ENCODE measurements at places on chromosomes 6 and 20. TPM values are rescaled to one million over a fixed set of nuclear protein-coding genes. Genes with fewer than 3 reads are reported as not detected.

DNA sequence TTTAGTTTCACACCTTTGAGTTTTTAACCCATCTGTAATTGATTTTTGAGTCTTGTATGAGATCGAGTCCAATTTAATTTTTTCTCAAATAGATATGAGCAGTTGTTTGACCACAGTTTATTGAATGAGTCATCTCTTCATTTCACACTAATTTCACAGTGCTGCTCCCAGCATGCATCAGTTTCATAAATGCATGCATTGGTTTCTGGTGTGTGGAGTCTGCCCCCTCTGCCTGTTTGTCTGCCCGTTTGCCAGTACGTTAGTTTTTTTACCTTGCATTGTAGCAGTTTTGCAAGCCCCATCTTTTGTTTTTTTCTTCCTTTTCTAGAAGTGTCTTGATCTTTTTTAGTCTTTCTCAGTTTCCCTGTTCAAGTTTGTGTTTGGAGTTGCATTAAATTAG is 11.9 kb downstream of the SLX4IP start:
- no peak for DNase-seq

DNA sequence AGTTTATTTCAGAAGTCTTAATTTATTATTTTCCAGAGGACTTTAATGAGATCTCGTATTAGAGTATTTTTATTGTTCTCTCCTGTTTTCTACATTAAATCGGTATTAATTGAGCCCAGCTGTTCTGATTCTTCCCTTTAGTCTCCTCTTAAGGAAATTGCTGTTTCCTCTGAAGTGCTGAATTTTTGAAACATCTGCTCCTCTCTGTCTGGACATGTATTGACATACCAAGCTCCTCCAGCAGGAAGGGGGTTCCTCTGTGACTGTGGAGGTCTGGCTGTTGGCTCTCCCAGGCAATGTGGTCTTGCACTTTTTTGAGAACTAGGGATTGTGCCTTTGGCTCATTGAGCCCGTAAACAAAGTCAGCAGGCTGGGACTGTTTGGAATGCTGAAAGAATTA is 74.9 kb downstream of the MAP3K4 start:
- no peak for DNase-seq

The NFKBIE gene
- total RNA-seq = 3.1 TPM

The CNR1 gene
- total RNA-seq = 0.47 TPM

DNA sequence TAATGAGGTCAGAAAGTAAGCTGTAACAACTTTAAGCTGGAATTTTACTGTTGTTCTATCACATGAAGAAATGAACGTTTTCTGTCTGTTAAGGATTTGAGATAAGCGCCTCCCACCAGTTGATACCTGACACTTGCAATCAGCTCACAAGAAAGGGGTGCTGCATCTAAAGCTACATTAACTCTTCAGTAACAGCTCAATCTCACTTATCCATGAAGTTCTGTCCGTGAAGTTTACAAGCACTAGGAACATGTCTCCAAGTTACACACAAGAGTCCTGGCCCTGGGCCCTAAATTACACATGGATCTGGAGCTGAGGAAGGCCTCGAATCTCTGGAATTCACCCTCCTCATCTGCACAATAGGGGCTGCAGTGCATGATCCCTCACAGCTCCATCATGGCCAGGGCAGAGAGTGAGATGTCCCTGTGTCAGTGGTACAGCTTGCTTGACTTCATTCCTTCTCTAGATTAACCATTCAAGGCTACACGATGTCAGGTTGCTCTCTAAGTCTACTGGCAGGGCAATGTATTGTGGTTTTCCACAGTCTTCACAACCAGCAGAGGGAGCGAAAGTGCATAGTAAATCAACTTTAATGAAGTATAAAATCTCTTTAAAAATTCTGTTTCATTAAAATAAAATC is 182.4 kb upstream of the MCHR2 start:
- DNase-seq = no peak

GRCh38 chr6:137271245-137272183 is 52.3 kb upstream of the IFNGR1 start:
- DNase-seq = no peak

DNA sequence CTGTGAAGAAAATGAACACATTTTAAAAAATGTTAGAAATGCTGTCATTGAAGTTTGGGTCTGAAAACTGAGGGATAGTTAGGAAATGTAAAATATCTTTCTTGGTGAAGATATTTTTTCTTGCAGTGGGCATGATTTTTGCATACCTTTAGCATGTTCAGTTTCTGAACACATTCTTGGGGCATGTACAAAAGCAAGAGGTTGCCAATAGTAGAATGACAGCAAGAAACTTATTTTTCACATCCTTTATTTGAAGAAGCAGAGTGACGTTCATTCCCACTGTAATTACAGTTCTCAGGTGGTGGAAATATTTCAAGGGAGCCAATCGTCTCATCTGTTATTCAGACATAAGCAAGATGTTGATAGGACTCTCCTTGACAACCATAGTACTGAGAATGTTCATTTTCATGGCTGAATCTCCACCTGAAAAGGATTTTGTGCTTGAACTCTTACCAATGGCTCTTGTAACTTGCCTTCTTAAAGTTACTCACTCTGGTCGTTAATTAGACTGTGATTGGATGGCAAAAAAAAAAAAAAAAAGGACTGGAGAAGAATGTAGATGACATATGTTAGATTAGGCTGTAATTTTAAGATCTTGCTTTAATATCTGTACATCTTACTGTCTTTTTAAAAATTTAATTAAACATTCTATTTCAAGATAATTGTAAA is 74.4 kb downstream of the DOK5 start:
- no peak for DNase-seq

GRCh38 chr20:36591281-36591680 is 14.3 kb upstream of the RAB5IF start:
- no peak for DNase-seq

DNA sequence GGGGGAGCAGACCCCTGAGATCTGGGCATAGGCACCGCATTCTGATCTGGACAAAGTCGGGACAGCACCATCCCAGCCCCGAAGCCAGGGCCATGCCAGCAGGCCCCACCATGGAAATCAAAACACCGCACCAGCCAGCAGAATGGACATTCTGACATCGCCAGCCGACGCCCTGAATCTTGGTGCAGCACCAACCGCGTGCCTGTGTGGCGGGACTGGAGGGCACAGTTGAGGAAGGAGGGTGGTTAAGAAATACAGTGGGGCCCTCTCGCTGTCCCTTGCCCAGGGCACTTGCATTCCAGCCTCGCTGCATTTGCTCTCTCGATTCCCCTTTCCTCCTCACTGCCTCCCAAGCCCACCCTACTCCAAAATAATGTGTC is 2.0 kb downstream of the NNAT start:
- no peak for DNase-seq

The HUS1B gene
- not detected for total RNA-seq

GRCh38 chr6:151806757-151807512 is 547 bp upstream of the ESR1 start:
- no peak for DNase-seq

DNA sequence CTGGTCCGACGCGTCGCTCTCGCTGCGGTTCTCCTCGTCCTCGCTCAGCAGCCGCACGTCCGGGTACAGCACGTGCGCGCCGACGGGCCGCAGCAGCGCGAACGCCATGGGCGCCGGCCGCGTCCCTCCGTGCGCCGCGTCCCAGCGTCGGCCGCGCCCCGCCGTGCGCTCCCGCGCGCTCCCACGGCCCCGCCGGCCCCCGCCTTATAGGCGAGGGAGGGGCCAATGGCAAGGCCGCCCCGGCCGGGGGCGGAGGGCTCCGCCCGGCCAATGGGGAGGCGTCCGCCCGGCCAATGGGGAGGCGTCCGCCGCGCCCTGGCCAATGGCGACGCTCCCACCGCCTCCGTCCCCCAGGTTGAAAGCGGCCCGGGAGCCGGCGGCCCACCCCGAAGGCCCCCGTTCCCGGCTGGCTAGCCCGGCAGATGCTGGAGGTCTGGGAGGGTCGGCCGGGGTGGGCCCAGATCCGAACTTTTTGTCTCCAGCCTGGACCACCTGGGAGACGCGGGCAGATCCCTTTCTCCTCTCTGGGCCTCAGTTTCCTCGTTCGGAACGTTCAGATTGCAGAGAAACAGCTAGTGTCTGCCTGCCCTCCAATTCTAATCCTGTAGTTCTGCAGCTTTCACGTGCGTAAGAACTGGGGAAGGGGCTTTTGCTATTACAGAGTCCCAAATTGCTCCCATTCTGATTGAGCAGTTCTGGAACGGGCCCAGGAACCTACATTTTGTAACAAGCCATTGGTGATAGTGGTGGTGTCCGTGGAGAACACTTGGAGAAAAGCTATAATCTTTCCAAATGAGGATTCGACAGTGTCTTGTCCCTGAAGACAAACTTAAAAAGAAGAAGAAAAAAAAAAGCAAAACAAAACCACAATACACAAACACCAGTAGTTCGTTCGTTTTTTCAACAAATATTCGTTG is at the start of gene TCF15:
TSS of gene TCF15 (minus strand) at position 180 of the 917 bp plus-strand sequence. CDS start at position 108, 72 bp downstream.
- peak; percentile 86 for DNase-seq

DNA sequence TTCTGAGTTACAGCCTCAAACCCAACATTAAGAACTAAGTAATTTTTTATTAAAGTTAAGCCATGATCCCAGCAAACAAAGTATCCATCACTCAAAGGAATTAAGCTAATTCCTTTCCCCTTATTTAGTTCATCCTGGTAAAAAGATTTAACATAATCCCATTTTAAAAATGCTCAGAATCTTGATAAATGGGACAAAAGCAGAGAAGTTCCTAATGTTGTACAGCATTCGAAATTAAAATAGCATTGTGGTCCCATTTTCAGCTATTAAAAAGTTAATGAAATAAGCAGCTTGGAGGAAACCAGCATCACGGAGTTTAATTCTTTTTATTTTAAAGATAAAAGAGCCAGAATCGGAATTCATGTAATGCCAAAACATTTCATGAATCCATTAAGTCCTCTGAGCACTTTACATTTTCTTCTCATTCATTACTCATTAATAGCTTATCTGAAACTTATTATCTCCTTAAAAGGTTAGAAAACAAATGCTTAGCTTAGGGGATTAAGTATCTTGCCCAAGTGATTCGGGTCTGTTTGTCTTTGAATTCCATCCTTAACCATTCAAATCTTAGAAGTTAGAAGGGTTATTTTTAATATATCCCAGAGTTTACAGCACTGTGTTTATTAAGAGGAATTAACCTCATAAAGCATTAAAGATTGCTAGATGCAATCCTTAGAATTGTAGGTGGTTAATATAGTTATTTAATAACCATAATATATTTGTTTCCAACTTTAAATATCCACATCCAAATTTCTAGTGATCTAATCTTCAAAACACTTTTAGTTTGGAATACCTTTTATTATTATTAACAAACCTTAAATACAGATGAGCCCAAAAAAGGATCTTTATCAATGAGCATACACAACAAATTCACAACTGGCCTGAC is 11.2 kb downstream of the RBM39 start:
- no peak for DNase-seq

DNA sequence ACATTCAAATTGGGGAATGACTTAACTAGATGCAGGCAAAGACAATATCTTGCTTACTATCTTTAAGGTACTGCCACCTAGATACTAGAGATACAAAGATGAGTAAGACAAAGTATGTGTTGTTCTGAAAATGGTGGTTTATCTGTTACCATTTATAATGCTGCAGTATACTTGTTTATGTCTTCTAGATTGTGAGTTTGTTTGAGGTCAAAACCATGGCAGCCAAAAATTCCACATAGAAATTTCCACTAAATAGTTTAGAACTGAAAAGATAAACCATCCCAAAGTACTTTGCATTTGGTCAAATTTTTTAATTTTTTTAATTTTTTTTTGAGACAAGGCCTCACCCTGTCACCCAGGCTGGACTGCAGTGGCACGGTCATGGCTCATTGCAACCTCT is 150.8 kb downstream of the SOX4 start:
- DNase-seq = no peak

GRCh38 chr6:54899442-54899841 is 52.9 kb downstream of the FAM83B start:
- no peak for DNase-seq

DNA sequence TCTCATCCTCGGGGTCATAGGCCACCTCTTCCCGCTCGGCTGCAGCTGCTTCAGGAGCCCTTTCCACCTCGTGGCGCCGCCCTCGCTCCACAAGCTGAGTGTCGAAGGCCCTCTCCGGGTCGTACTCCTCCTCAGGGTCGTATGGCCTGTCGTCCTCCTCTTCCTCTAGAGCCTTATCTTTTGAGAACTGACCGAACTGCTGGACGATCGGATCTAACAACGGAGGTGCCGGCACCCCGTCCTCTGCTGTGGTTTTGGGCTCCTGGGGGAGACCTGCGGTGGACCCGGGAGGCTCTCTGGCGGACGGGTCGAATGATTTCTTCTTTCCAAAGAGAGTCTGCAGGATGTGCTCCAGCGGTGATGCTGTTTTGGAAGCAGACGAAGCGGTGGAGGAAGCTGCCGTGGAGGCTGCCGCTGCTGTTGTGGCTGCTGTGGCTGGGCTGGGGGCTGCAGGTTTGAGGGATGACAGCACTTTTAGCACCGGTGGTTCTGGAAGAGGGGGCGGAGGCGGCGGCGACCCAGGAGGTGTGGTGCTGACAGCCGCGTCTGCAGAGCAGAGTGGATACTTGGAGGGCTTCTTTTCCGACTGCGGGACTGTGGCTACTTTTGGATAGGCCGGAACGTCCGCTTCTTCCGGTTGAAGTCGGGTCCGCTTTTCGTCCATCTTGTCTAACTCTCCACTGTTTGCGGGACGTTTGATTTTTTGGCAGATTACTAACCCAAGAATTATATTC is 20.2 kb upstream of the TCFL5 start:
- DNase-seq = no peak

The NOX3 gene
- not detected for total RNA-seq

GRCh38 chr6:110517601-110518281 is 41.3 kb upstream of the SLC22A16 start:
- DNase-seq = no peak

The PTCRA gene
- not detected for total RNA-seq

GRCh38 chr6:109153752-109154151 is 58.4 kb downstream of the CEP57L1 start:
- DNase-seq = no peak

The PSMG4 gene
- 7.2 TPM for total RNA-seq

DNA sequence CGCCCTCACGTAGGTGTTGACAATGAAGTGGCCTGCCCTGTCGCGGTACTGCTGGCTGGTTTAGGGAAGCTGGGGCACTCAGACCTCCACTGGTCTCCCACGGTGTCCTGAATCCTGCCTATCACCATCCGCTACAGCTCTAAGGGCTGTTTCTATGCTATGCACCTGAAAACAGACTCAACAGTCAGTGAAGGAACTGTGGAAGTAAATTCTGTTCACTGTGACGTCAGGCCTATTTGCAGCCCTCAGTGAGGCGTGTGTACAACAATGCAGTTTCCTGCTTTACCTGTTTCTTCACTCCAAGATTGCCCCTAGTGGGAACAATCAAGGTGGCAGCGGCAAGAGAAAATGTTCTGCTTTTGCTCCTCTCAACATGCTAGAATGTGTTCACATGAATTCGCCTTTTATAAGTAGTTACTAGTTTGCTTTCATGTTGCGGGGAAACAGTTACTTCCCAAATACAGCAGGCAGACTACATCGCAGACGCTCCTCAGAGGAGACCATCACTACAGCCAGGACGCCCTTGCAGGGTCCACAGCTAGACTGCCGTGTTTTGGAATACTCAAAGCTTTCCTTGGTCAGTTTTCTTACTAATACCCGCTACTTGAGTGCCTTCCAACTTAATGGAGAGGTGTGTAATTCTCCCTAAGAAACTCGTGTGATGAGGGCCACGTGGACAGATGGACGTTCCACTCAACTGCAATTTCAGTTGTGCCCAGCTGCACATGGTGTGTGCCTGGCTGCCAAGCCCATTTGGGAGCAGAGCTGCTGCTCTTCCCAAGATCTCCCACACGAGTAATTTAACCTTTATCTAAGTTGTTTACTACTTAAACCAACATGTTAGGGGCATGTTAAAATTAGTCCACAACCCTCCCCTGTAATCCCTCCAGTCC is 25.4 kb downstream of the DIDO1 start:
- no peak for DNase-seq

The LY6G5C gene
- 1.8 TPM for total RNA-seq

The VSX1 gene
- not detected for total RNA-seq

The ARHGAP18 gene
- total RNA-seq = 5.7 TPM

- no peak for DNase-seq
Measured at GRCh38 chr6:19492636-19493405, 344.3 kb upstream of the ID4 start.
